Stimulated activated CD8-positive, alpha-beta memory T cell treated with anti-CD3 and anti-CD28 coated beads, Interleukin-2, amount 100 ng/mL, for 1 hour (primary cell): ENCODE measurements at places on chromosomes 5 and 9.

DNA sequence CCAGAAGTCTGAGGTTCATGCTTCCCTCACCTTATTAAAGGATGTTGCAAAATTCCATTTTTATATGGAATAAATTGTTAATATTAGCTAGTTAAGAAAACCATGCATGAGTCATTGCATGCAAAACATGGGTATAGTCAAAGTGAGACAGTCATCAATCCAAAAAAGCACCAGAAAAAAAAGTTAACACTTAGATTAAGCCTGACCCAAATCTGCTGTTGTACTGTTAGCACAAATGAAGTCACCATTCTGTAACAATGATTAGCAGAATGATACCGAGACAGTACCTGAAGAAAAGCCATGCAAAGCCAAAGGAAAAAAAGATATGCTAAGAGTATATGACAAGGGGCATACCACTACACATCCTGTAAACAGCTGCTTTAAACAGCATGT is 49.5 kb downstream of the PKD2L2 start:
- DNase-seq: no peak

GRCh38 chr9:122091682-122092592 is 1.2 kb downstream of the TTLL11 start:
- DNase-seq: no peak

GRCh38 chr5:7762267-7762666 is 88.7 kb downstream of the CFAP90 start:
- no peak for DNase-seq

GRCh38 chr5:158020555-158021418 is 161.8 kb upstream of the CLINT1 start:
- no peak for DNase-seq

DNA sequence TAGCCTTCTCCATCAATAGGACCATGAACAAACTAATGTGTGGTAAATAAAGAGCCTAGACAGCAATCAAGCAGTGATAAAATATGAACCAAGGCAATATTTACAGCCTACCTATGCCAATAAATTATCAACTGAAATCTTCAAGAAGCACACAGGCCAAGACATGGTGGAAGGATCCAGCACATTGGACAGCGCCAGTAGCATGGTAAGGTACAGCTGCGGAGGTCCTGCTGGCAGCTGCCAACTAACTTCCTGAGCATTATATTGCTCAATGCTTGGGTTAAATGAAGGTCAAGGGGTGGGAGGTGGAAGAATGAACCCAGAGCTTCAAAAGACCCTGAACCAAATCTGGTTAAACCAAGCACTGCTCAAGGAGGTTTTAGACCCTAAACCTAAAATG is 16.5 kb upstream of the SPDL1 start:
- no peak for DNase-seq

DNA sequence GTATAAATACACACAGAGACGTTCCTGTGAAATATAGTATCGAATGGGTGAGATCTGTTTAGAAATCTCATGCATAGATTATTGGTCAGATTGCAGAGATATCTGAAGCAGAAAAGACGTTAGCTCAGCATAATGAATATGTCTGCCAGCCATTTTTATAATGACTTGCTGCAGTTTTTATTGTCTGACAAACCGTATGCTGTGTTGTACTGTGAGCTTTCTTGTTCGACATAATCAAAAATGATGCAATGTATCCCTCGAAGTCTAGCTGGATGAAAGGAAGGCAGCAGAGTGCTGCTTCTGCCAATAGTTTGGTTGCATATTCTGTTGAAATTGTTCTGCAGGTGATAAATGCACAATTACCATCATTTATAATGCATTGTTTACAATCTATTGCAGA is 514.9 kb upstream of the ARRDC3 start:
- no peak for DNase-seq

- no peak for DNase-seq
Observed at GRCh38 chr9:21967702-21968101, 26.5 kb downstream of the CDKN2A start.

GRCh38 chr5:543351-543750 is 19.1 kb upstream of the SLC9A3 start:
- DNase-seq: no peak

GRCh38 chr9:120710110-120710981 is 3.9 kb downstream of the MEGF9 start:
- no peak for DNase-seq

DNA sequence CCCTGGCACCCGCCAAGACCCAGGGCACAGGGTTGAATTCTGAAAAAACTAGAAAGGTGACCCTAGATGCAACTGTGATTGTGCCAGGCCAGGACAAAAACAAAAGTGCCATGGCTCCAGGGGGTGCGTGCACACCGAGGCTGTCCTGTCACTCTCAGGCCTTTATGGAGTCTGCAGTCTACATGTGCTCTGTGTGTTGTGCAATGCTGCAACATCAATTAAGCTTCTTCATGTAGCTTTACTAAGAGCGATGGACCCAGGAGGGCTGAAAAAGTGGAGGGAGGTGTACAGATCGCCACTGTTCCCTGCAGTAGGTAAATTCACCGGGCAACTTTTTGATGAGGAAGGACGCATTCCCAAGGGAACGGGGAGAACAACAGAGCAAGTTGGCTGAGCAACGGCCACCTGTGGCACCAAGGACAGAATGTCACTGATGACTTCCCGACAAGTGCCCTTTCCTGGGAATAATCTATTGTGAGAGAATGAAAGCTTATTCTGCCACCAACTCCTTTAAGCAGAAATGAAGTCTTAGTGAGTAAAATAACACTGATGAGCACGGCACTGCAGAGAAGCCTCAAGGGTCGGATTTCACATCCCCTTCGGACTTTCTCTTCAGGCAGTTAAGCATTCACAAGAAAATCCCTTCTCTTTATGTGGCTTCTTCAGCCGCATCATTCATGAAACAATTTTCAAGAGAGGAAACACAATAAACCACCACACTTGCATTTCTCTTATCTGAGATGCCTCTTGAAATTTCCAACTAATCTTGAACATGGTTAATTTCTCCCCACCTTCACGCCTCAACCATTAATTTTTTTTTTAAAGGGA is 149.6 kb downstream of the DROSHA start:
- DNase-seq: no peak

- DNase-seq: no peak
Observed at GRCh38 chr5:56460195-56460546, 227.0 kb upstream of the ANKRD55 start.

GRCh38 chr5:179821298-179822058 is 773 bp downstream of the SQSTM1 start:
- peak; percentile 71 for DNase-seq

GRCh38 chr9:97876061-97876460 is 23.0 kb downstream of the FOXE1 start:
- no peak for DNase-seq

DNA sequence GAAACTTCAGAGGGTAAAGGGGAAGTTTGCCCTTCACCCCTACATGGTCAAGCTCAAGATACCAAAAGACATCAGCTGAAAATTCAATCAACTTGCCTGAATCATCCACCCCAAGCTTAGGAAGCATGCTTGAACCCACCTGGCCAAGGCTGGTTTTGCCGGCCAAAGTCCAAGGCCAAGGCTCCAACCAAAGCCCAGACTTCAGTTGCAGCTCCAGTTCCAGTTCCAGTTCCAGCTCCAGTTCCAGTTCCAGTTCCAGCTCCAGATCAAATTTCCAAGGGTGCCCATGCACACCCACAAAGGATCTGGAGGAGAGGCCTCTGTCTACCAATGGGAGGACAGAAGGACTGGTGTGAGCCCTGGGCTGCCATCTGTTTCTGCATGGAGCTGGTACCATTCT is 4.6 kb upstream of the SERINC5 start:
- DNase-seq: no peak

- no peak for DNase-seq
Observed at GRCh38 chr9:93288891-93289883, 105.2 kb downstream of the WNK2 start.

DNA sequence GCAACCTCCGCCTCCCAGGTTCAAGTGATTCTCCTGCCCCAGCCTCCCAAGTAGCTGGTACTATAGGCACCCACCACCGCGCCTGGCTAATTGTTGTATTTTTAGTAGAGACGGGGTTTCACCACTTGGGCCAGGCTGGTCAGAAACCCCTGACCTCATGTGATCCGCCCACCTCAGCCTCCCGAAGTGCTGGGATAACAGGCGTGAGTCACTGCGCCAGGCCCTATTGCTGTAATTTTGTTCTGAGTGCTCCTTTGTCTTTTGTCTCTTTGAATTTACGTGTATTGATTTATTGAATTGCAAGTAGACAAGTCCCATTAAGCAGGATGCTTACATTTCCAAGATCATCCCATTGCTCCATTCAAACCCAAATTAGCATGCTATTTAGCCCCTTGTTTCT is 186.7 kb downstream of the MSX2 start:
- no peak for DNase-seq
